Body of pancreas (tissue), 4 donors: ENCODE measurements at places on chromosomes 4 and X.

GRCh38 chrX:10783451-10783995 lies 163.1 kb upstream of the MID1 start:
- no peak for DNase-seq

GRCh38 chr4:20203508-20203907 lies 48.2 kb upstream of the SLIT2 start:
- DNase-seq, result no peak

DNA sequence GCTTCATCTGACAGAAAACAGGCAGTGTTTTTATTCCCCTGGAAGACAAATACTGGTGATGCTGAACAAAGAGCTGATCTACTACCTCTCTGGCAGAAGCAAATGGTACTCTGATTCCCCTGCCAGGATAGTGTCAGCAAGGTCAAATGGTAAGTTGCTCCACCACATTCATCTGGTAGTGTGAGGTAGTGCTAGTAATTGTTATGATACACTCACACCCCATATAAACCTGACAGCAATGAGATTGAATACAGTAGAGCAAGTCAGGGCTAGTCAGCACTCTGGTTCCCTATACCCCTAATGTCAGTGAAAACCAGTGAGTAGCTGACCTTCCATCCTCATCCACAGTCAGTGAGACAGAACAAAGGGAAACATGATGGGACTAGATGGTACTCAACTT lies 3.4 kb upstream of the SPIN4 start:
- DNase-seq, result no peak

- DNase-seq, result no peak
Measured at GRCh38 chrX:119071381-119071780, 1.4 kb upstream of the CT47C1 start.

DNA sequence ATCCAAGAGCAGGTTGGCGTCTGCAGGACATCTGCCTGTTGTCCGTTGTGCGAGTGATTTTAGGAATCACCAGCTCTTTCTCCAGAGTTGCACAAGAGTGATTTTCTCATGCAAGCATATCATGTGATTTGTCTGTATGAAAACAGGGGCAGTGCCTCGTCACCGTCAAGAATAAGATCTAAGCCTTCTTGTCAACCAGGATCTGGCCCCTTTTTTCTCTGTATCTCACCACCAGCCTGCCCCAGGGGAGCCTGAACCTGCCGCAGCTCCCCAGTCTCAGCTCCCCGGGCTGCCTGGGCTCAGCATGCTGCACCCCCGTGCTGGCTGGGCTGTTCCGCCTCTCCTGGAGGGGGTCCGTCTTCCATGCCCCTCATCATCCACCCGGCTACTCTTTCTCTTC lies 90.5 kb downstream of the STOX2 start:
- no peak for DNase-seq

GRCh38 chr4:59936566-59936965 lies 1263.6 kb upstream of the ADGRL3 start:
- DNase-seq, result no peak

DNA sequence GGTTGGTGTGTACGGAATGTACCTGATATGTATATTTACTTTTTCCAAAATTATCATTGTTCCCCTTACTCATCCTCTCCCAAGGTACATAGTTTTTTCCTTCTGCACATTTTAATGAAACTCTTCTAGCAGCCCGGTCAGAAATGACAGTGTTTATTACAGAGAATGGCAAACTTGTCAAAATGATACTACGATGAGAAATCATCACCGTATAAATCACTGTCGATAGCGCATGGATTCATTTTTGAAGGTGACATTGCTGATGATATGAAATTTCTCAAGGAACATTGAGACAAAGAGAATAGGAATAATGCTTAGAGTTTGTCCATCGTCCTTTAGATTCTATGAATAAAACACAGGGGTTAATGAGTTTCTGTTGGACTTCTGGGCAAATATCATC lies 30.6 kb downstream of the FAM114A1 start:
- no peak for DNase-seq

GRCh38 chrX:48989483-48989882 lies 12.6 kb downstream of the GRIPAP1 start:
- DNase-seq, result no peak

- DNase-seq, result no peak
Measured at GRCh38 chr4:170080496-170080895, 9.3 kb downstream of the AADAT start.

- DNase-seq, result no peak
Measured at GRCh38 chr4:86664959-86665358, 70.8 kb downstream of the PTPN13 start.

GRCh38 chr4:7397206-7398103 lies 37.3 kb downstream of the PSAPL1 start:
- DNase-seq, result no peak

- DNase-seq, result no peak
Measured at GRCh38 chr4:82797040-82797404, 1.6 kb downstream of the SCD5 start.

DNA sequence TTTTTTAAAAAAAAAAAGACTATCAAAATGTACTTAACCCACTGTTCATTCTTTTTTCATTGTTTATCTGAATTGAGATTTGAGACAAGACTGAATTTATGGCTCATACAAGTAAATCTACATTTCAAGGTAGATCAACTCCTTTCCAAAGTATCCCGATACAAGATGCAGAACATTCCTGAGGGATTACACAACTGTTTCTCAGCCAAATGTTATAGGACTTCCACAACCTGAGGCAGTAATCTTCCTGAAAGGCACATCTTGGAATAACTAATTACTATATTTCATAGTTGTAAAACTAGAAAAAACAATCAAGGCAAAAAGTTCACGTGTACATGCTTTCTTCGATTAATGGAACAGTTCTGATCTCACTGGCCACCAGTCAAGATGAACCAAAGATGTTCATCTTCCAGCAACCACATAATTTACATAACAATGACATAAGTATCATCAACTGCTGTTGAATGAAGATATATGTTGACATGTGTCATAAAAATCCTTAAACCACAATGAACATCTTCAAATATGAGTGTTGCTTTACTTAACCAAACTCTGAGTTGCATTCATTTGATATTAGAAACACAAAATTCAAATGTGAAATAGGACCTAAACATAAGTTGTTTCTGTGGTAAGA lies 225.2 kb upstream of the DKK2 start:
- DNase-seq, result no peak

DNA sequence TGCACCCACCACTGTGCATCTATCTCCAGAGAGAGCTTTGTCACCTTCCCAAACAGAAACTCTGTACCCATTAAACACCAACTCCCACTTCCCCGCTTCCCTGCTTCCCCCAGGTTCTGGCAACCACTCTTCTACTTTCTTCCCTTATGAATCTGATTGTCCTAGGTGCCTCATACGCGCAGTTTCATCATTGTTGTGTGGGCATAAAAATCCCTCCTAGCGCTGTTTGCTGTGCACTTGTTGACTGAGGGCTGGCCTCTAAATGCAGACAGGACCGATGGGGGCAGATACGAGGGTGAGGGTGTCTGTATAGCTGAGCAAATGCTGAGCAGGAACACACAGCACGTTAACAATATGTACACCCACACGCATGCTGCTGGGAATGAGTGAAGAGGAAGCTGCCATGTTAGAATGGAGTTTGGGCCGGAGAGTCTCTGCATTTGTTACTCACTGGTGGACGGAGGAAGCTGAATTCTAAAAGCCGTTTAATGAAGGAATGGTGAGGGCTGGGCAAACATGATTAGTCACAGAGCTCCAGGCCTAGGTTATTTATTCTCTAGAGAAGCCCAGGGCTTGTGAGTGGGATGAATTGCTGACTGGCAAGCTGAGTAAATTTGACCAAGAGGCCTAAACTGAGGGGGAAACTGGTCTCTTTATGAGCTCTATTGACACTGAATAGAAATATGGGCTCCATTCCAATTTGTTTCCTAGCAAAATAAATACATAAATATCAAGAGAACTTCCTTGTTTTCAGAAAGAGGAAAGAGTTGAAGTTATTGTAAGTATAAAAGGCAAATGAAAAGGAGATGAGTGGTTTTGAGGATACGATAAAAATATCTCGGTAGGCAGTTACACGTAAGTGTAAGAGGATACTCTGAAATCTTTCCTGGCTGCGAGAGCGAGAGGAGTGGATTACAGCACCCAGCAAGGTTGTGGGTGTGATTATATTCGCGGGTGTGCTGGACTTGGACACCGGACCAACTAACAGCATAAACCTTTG lies 95.9 kb upstream of the RPS6KA3 start:
- peak; percentile 70 for DNase-seq

- DNase-seq, result no peak
Measured at GRCh38 chrX:40576291-40576690, 4.5 kb upstream of the ATP6AP2 start.

GRCh38 chr4:133711817-133712216 lies 489.8 kb downstream of the PABPC4L start:
- no peak for DNase-seq

- no peak for DNase-seq
Measured at GRCh38 chr4:880684-881405, 51.3 kb downstream of the GAK start.

DNA sequence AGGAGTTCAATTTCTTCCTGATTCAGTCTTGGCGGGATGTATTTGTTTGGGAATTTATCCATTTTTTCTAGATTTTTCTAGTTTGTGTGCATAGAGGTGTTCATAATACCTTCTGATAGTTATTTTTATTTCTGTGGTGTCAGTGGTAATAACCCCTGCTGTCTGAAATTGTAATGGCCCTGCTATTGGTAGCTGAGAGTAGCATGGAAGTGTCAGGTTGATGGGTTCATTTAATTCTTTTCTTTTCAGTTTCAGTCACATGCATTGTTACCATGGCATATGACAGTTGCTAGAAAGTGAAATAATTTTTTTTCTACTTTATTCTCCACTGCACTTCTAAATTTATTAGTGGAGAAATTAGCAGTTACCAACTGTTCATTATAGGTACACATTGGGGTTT lies 20.7 kb downstream of the AR start:
- DNase-seq, result no peak

DNA sequence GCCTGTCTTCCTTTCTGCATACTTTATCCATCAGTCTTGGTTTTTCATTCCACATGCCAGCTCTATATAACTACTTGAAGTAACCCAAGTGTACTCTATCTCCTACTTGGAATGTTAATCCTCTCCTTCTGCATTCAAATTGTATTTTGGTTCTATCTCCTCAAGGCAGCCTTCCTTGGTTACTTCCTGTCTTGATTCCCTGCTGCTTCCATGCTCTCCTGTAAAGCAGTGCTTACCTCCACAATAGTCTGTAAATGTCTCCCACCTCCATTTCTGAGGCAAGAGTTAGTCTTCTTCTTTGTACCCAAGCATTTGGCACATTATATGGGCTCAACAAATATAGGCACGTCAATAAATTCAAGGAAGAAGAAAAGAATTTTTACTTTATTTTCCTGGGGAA lies 298.4 kb downstream of the ARHGAP24 start:
- DNase-seq, result no peak

GRCh38 chrX:105653891-105654290 lies 168.4 kb upstream of the NRK start:
- no peak for DNase-seq

DNA sequence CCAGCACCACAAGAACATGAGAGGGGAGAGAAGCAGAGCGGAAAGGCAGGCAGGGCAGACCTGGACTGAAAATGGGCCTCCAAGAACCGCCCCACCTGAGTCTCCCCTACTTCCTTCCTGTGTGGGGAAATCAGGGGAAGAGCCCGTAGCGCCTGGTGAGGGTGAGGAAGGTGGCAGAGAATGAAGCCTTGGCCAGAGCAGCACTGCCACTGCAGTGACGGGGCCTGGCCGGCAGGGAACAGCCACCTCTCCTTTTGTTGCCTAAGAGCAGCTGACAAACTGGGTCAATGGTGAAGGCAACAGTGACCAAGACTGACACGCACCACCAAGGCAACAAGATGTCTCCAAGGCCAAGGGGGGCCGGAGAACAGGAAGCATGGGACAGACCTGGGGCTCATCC lies 58.4 kb upstream of the CBR4 start:
- no peak for DNase-seq

DNA sequence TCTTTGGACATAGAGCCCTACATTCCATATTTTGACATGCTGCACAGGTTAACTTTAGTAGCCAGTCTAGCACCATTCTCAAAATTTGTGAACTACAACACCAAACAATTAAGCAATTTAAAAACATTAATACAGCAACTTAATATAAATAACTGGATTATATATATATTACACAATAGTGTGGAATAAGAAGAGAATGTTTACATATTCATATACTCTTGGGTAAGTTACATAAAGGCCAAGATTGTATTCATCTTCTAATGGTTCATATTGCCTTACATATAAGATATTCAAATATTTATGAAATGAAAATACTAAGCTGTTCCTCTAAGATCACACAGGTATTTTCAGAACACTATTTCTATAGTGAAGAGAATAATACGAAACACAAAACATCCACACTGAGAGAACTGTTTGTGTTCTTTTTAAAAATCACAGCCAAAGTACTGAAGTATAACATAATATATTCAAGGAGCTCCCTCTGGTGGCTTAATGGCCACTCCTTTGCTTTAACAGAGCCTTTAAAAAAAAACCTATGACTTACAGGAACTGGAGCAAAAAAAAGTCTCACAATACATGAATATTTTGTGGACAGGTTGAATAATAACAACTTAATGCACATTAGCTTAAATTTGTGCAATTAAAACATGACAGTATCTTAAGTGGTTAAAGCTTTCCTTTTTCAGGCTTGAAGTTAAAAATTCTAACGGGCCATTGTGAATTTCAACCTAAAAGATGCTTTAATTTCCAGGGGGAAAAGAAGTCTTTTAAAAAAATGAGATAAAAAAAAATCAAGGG lies 46.2 kb downstream of the NEK1 start:
- peak; percentile 63 for DNase-seq

DNA sequence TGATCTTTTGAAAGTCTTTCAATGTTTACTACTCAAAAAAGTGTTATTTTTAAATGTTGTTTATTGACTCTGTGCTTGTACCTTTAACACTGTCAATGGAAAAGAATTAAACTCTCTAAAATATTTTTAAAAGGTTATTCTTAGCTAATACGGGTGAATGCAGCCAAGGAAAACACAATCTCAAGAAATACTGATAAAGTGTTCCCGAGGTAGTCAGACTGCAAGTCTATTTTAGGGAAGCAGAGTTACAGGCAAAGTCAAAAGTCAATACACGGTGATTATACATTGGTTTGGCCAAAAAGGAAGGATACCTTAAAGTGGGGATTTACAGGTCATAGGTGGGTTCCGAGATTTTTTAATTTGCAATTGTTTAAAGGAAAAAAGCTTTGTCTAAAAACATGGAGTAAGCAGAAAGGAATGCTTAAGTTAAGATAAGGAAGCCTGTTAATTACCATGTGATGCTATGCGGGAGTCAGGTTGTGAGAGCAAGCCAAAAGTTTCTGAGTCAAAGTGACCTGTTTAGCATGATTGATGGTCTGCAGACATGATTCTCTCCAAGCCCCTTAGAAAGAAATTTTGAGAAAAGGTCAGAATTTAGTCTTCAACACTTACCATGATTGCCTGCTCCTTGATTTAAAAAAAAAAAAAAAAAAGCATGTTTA lies 288.4 kb downstream of the KLHL4 start:
- DNase-seq, result peak; percentile 9

DNA sequence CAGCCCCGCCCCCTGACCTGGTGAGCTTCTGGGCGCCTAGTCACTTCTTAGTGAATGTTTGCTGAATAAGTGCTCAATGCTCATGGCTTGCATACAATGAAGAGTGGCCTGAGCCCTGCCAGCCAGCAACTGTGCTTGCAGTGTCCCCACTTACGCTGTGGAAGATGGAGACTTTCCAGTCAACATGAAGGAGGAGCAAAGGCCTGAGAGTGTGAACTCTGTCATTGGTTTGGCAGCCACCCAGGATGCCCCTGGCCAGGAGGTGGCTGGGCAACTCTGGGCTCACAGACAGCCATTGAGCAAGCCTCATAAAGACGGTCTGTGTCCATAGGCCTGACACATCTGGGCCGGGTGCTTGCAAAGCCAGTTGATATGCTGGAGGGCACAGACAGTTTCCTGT lies 72.1 kb upstream of the MAMLD1 start:
- DNase-seq, result no peak

GRCh38 chr4:160283081-160283480 lies 1180.2 kb downstream of the RAPGEF2 start:
- DNase-seq, result no peak
